ENCODE measurements at places on chromosomes 16 and 17.

DNA sequence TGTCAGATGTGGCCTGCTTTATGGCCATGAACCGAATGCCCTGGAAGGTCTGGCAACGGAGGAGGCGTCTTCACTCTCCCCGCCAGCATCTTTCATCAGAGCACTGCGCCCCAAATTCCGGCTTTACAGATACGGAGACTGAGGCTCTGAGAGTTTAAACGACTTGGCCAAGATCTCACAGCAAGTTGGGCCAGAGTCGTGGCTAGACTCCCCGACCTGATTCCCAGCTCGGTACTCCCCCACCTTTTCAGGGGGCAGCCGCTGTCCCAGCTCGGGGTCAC is 1.7 kb downstream of the NGFR start:
- DNase-seq, result no peak

- no peak for DNase-seq
Measured at GRCh38 chr16:75272097-75272551, 20.7 kb upstream of the BCAR1 start.

DNA sequence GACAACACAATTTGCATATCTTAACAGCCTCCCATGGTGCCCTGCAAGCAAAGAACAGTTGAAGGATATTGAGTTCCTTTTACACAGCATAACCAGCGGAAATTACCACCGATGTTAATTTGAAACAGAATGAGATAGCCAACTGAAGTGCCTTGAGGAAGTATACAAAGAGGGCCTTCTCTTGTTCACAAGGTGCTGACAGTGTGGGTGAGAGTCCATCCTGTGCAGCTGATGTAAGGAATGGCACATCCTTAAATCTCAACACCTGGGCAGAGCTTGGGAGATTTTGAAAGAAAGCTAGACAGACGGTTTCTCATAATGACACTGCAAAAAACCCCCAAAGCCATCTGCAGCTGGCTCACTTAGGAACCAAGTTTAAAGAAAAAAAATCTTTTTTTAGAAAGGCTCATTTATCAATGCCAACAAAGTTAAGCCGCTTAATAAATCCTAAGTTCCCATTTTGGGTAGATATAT is 818.6 kb downstream of the KCNJ2 start:
- DNase-seq, result no peak

DNA sequence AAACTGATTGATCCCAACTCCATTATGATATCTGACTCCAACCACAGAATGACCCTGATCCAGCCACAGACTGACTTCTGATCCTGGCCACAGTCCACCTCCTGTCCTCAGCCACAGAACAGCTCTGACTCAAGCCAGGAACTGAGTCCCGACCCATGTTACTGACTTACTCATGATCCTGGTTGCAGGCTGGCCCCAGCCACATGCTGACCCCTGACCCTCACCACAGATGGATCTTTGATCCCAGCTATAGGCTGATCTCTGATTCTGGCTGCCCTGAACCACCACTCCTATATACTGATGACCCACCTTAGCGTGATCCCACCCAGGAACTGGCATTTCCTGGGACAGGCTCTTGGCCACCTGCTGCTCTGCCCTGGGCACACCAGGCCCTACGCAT is 32.2 kb upstream of the IL21R start:
- no peak for DNase-seq

DNA sequence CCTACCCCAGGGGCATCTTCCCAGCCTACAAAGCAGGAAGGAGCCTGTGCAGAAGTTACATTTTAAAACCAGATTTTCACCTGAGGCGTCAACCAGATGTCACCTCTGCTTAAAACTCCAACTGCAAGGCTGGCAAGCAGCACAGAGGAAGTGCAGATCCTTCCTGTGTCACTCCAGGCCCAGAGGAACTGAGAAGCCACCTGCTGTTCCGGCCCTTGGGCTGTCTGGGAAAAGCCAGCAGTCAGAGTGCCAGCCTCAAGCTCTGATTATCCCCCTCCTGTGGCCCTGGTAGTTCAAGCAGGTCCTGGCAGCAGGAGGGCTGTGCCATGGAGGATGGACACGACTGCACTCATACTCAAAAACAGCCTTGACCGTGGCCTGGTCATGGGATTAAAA is 10.2 kb downstream of the POLR2C start:
- DNase-seq, result no peak

Measured in DMS79 (cell line).